ENCODE measurements at places on chromosomes 1 and 21. TPM values are rescaled to one million over a fixed set of nuclear protein-coding genes. Genes with fewer than 3 reads are reported as not detected.
A peak's percentile ranks its signal among the peaks of the same experiment; 100 is the strongest.

SPOCD1 gene
- total RNA-seq = 1.4 TPM

GRCh38 chr1:59248758-59249157 is 48.1 kb upstream of the FGGY start:
- H3K27me3 ChIP-seq = no peaks in the 10 kb centered on the region
- DNase-seq = no peak
- no peak overlapping the region for H3K27ac ChIP-seq
- H3K4me3 ChIP-seq = no peak overlapping the region
- H3K36me3 ChIP-seq = no peaks in the 10 kb centered on the region

DNA sequence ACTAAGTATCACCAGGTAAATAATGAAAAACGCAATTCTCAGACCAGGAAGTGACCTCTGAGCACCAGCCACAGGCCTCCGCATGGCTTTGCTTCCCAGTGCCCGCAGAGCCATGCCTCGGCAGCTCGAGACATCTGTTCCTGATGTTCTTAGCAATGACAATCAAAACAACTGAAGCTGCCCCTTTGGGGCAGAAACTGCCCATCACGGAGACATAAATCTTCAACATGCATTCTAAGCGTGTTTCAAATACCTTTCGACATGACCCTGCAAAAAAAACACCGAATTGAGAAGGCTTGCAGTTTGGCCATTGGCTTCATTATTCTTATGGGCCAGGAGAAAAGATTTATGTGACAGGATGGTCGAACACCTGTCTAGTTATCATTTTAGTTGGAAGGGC is 5.8 kb upstream of the RAP1GAP start:
- peaks cover 13% of the 10 kb centered on the region for H3K4me1 ChIP-seq
- H3K36me3 ChIP-seq = no peaks in the 10 kb centered on the region
- no peaks in the 10 kb centered on the region for H3K27me3 ChIP-seq
- no peak overlapping the region for H3K27ac ChIP-seq

DNA sequence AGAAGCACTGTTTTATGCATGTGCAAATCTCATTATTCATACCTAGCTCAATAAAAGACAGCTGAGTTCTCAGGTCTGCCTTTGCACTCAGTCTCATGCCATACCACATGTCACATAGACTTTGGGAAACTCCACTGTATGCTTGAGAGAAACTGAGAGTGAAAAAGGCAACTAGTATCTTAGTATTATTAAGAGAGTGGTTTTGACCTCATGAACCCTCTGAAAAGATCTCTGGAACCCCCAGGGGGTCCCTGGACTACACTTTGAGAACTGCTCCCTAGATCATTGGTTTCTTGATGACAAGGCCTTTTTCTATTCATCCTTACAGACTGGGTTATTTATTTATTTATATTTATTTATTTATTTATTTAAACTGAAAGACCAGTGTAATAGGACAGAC is 3.7 kb upstream of the RHEX start:
- H3K27ac ChIP-seq = no peak overlapping the region
- no peak overlapping the region for H3K4me3 ChIP-seq
- H3K4me1 ChIP-seq = peaks cover 9% of the 10 kb centered on the region
- H3K36me3 ChIP-seq = no peaks in the 10 kb centered on the region
- H3K27me3 ChIP-seq = no peaks in the 10 kb centered on the region

LCE3D gene
- total RNA-seq = not detected

DNA sequence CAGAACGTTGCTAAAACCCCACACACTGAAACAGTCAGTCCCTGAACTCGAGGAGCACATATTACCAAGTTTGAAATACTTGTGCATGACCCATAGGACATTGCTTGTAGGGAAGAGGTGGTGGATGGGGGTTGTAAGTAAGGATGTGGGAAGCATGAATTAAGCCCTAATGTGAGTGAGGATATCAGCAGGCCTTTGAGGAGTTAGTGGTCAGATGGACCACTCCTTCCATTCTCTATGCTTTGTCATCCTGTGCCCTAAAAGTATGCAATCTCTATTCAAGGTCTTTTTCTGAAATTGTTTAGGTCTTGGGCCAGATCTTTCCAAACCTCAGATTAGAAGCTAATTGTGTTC is 70.9 kb upstream of the SAMSN1 start:
- no peaks in the 10 kb centered on the region for H3K4me1 ChIP-seq
- no peak overlapping the region for H3K27ac ChIP-seq
- DNase-seq = no peak

SMIM11 gene
- 16.8 TPM for total RNA-seq

- H3K4me3 ChIP-seq = no peak overlapping the region
- H3K36me3 ChIP-seq = no peaks in the 10 kb centered on the region
- H3K27ac ChIP-seq = no peak overlapping the region
- H3K27me3 ChIP-seq = no peaks in the 10 kb centered on the region
- no peaks in the 10 kb centered on the region for H3K4me1 ChIP-seq
Measured at GRCh38 chr1:182833271-182833670, 5.9 kb upstream of the DHX9 start.

FMOD gene
- total RNA-seq = 118 TPM

SLC5A9 gene
- 20.9 TPM for total RNA-seq

GRCh38 chr1:6208723-6209660 is 3.1 kb downstream of the RNF207 start:
- H3K27ac ChIP-seq = no peak overlapping the region
- H3K4me3 ChIP-seq = no peak overlapping the region
- peaks cover 33% of the 10 kb centered on the region for H3K4me1 ChIP-seq
- peak; percentile 72 for DNase-seq
- H3K36me3 ChIP-seq = no peaks in the 10 kb centered on the region

GRCh38 chr1:27816921-27817630 is 13.5 kb upstream of the PPP1R8 start:
- H3K4me1 ChIP-seq = peaks cover 15% of the 10 kb centered on the region
- H3K27me3 ChIP-seq = no peaks in the 10 kb centered on the region
- H3K27ac ChIP-seq = peak overlapping the region; percentile 96
- H3K36me3 ChIP-seq = no peaks in the 10 kb centered on the region

EXO1 gene
- total RNA-seq = 5.0 TPM

BPNT1 gene
- total RNA-seq = 53.4 TPM

GRCh38 chr1:247110627-247111258 is 6.6 kb upstream of the ZNF669 start:
- H3K4me1 ChIP-seq = peaks cover 5% of the 10 kb centered on the region
- H3K27ac ChIP-seq = peak overlapping the region; percentile 86
- no peaks in the 10 kb centered on the region for H3K36me3 ChIP-seq
- H3K27me3 ChIP-seq = no peaks in the 10 kb centered on the region

UBL4B gene
- not detected for total RNA-seq

S1PR1 gene
- 9.3 TPM for total RNA-seq

KCND3 gene
- total RNA-seq = 2.7 TPM

DNA sequence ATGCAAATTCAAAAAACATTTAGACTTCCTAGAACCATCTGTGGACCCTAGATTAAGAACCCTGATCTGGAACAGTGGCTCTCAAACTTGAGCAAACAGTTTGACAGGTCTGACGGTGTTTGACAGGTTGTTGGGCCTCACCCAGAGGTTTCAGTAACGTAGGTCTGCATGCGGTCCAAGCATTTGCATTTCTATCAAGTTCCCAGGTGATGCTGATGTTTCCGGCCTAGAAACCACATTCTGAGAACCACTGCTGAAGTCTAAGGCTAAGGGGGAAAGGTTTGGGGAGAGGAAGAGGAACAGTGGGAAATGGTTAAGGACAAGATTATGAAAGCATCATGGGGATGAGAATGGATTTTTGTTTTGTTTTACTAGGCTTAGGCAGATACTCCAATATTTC is 48.6 kb downstream of the MDM4 start:
- no peaks in the 10 kb centered on the region for H3K27me3 ChIP-seq
- H3K27ac ChIP-seq = no peak overlapping the region
- no peak overlapping the region for H3K4me3 ChIP-seq

- H3K4me3 ChIP-seq = no peak overlapping the region
- H3K27me3 ChIP-seq = no peaks in the 10 kb centered on the region
- no peaks in the 10 kb centered on the region for H3K36me3 ChIP-seq
- H3K4me1 ChIP-seq = no peaks in the 10 kb centered on the region
- no peak for DNase-seq
Measured at GRCh38 chr1:2877391-2877790, 75.9 kb upstream of the TTC34 start.

- H3K27me3 ChIP-seq = no peaks in the 10 kb centered on the region
- no peaks in the 10 kb centered on the region for H3K4me1 ChIP-seq
- DNase-seq = no peak
- no peak overlapping the region for H3K27ac ChIP-seq
- H3K4me3 ChIP-seq = no peak overlapping the region
Measured at GRCh38 chr1:211349741-211350140, 23.1 kb downstream of the TRAF5 start.

CR2 gene
- total RNA-seq = 0.17 TPM

PRRX1 gene
- 41.5 TPM for total RNA-seq

NEK2 gene
- total RNA-seq = 10.6 TPM

GREM2 gene
- 3.0 TPM for total RNA-seq

GRCh38 chr1:12485231-12486058 is 132.6 kb downstream of the DHRS3 start:
- H3K4me3 ChIP-seq = no peak overlapping the region
- H3K27ac ChIP-seq = peak overlapping the region; percentile 69
- DNase-seq = no peak
- peaks cover 43% of the 10 kb centered on the region for H3K4me1 ChIP-seq
- no peaks in the 10 kb centered on the region for H3K36me3 ChIP-seq

- no peaks in the 10 kb centered on the region for H3K27me3 ChIP-seq
- H3K4me1 ChIP-seq = peaks cover 7% of the 10 kb centered on the region
- H3K27ac ChIP-seq = no peak overlapping the region
- no peak for DNase-seq
Measured at GRCh38 chr1:33446590-33446989, 15.7 kb upstream of the PHC2 start.

- no peak for DNase-seq
- H3K36me3 ChIP-seq = no peaks in the 10 kb centered on the region
Measured at GRCh38 chr1:84376000-84376910, 22.0 kb upstream of the DNASE2B start.

- no peak overlapping the region for H3K27ac ChIP-seq
- H3K36me3 ChIP-seq = no peaks in the 10 kb centered on the region
- no peaks in the 10 kb centered on the region for H3K27me3 ChIP-seq
- DNase-seq = no peak
Measured at GRCh38 chr1:239311331-239311730, 75.0 kb upstream of the CHRM3 start.

- H3K4me1 ChIP-seq = peaks cover 7% of the 10 kb centered on the region
- no peaks in the 10 kb centered on the region for H3K27me3 ChIP-seq
- DNase-seq = no peak
- H3K4me3 ChIP-seq = peak overlapping the region; percentile 78
- peak overlapping the region; percentile 97 for H3K27ac ChIP-seq
Measured at GRCh38 chr1:174160603-174161002, 1.3 kb downstream of the RABGAP1L start.

GRCh38 chr1:162690672-162691434 is 58.6 kb downstream of the DDR2 start:
- H3K4me3 ChIP-seq = no peak overlapping the region
- H3K4me1 ChIP-seq = peaks cover 8% of the 10 kb centered on the region
- no peaks in the 10 kb centered on the region for H3K27me3 ChIP-seq

DNA sequence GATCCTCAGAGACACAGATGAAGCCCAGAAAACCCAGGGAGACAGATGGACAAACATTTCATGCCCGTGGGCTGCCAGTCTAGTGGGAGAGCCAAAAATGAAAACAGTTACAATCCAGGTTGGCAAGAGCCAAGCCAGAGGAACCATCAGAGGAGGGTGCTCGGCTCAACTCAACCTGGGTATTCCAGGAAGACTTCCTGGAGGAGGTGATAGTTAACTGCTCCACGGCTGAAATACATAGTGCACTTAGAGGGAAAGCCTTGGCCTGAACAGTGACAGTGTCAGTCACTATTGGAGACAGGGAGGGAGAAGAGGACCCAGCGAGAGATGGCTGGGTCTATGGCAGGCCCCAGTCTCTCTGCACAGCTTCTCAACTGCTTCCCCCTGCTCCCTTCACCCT is 1.9 kb downstream of the ARHGEF19 start:
- no peak overlapping the region for H3K4me3 ChIP-seq
- H3K36me3 ChIP-seq = no peaks in the 10 kb centered on the region
- no peak for DNase-seq
- H3K27me3 ChIP-seq = no peaks in the 10 kb centered on the region

- peak overlapping the region; percentile 1 for H3K27ac ChIP-seq
- H3K36me3 ChIP-seq = no peaks in the 10 kb centered on the region
- peaks cover 7% of the 10 kb centered on the region for H3K27me3 ChIP-seq
- H3K4me1 ChIP-seq = peaks cover 10% of the 10 kb centered on the region
- no peak overlapping the region for H3K4me3 ChIP-seq
- peak; percentile 46 for DNase-seq
Measured at GRCh38 chr1:29688471-29689365, 452.4 kb downstream of the PTPRU start.

DNA sequence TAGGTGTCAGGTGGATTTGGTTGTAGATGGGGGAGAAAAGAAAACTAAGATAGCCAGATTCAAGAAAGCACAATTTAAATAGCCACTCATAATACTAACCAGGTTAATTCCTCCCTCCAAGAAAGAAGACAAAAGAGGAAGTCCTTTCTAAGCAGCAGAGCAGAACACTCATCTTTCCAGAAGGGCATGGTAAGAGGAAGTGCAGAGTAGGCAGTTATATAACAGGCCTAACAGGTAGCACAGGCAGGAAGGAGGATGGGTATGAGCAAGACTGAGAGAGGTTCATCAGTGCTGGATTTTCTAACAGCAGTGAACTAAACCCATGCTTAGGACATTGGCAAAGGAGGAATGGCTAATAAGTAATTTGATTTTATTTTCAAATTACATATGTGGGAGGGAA is 517.5 kb downstream of the PLPP3 start:
- H3K27ac ChIP-seq = no peak overlapping the region
- H3K4me3 ChIP-seq = no peak overlapping the region
- DNase-seq = no peak
- no peaks in the 10 kb centered on the region for H3K36me3 ChIP-seq
- H3K27me3 ChIP-seq = no peaks in the 10 kb centered on the region

PDZK1 gene
- total RNA-seq = 44.9 TPM

IGSF5 gene
- 0.56 TPM for total RNA-seq

DNA sequence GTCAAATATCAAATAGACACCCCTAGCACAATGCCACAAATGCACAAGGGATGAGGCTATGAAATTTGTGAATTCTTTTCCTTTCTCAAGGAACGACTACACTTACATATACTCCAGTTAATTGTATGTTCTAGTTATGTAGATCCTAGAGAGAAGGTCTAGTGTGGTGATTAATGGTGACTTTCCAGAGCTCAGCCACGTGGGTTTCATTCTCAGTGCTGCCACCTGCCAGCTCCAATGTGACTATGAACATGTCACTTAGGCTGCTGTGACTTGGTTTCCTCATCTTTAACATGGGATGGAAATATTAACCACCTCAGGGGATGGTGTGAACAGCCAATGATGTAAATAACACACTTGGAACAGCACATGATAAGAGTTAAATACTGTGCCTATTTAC is 138.3 kb downstream of the APP start:
- H3K27me3 ChIP-seq = no peaks in the 10 kb centered on the region
- no peak overlapping the region for H3K27ac ChIP-seq
- H3K4me1 ChIP-seq = peaks cover 4% of the 10 kb centered on the region
- no peak for DNase-seq
- no peak overlapping the region for H3K4me3 ChIP-seq

TMEM61 gene
- 0.90 TPM for total RNA-seq

DNA sequence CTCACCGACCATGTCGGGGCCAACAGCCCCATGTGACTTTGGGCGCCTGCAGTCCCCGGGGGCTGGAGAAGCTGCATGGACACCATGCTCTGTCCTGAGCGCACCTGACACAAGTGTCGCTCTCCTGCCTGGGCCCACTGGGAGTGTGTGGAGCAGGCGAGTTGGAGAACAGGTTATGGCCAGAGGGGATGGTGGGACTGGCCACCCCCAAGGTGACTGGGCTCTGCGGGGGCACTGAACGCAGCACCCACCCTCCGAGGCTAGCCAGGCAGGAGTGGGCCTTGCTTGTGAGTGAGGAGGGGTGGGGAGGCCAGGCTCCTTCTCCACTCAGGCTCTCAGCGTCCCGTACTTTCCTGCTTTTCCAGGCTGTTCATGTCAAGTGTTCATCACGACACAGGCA is 35.6 kb downstream of the SNAP47 start:
- H3K27me3 ChIP-seq = no peaks in the 10 kb centered on the region
- H3K4me1 ChIP-seq = no peaks in the 10 kb centered on the region
- H3K36me3 ChIP-seq = peaks cover 3% of the 10 kb centered on the region
- no peak for DNase-seq

Data from hepatocyte (in vitro differentiated cells).